Pancreas (tissue), 10 donors: ENCODE measurements at places on chromosomes 11 and 22. TPM values are rescaled to one million over a fixed set of nuclear protein-coding genes. Genes with fewer than 3 reads are reported as not detected.

DAGLA gene
- total RNA-seq = 6.2 TPM

SPON1 gene
- total RNA-seq = 11.8 TPM

MUC5AC gene
- not detected for total RNA-seq

GRCh38 chr22:48781391-48781790, 1046.3 kb downstream of the BRD1 start:
- no peak for DNase-seq
- H3K27me3 ChIP-seq = no peaks in the 10 kb centered on the region
- no peaks in the 10 kb centered on the region for H3K4me1 ChIP-seq
- no peak overlapping the region for H3K27ac ChIP-seq

- peaks cover 6% of the 10 kb centered on the region for H3K4me1 ChIP-seq
- H3K27ac ChIP-seq = no peak overlapping the region
- no peak for DNase-seq
Observed at GRCh38 chr11:48019217-48019584, 38.8 kb downstream of the PTPRJ start.
